ENCODE measurements at places on chromosomes 7 and 10.

DNA sequence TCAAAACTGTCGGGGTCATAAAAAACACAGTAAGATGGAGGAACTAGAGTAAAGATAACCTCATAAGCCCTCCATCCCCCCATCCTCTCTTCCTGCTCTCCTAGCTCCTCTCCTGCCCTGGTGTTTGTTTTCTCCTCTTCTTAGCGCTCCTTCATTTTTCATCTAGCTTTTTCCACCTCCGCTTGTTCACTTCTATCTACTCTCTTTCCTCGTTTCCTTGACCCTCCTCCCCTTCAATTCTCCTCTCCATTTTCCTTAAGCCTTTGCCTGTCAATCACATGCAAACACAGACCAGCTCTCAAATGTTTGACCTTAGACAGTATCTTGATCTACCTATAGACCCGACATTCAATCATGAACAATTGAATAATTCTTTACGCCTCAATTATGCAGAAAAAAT lies 10.0 kb downstream of the NCAPG2 start:
- no peak for DNase-seq

- no peak for DNase-seq
These were observed 102.4 kb downstream of the SVIL start for GRCh38 chr10:29532256-29532878.

- DNase-seq = no peak
These were observed 20.6 kb upstream of the ADAMTS14 start for GRCh38 chr10:70651661-70652060.

GRCh38 chr7:44998153-44998871 lies 1.7 kb upstream of the CCM2 start:
- DNase-seq = no peak

DNA sequence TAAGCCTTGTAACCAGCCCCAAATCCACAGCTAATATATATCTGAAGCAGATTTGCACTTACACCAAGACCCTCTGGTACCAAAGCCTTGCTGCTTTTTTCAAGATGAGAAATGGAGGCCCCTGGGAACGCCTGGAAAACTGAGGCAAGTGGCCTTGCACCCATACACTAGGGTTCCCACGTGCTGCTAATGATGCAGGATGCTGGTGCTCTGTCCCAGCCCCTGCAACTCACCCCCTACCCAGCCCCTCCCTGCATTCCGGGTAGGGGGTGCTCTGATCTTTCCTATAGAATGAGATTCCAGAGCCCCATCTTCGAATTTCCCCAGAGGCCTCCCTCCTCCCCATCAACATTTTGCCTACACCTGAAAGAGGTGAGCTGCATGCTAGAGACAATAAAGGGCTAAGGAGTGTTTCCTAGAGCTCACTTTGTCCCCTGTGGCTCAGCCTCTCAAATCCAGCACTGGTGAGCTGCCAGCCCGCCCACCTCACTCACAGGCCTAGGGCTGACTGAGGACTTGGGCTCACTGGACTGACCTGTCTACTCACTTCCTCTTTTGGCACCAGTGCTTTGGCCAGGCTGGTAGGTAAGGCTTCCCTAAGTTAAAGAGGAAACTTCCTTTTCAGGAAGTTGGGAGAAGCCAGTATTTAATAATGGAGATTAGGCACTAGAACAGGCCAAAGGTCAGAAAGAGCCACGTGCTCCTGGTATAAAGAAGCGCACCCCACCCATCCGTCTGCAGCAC lies 9.8 kb downstream of the RBP4 start:
- no peak for DNase-seq

DNA sequence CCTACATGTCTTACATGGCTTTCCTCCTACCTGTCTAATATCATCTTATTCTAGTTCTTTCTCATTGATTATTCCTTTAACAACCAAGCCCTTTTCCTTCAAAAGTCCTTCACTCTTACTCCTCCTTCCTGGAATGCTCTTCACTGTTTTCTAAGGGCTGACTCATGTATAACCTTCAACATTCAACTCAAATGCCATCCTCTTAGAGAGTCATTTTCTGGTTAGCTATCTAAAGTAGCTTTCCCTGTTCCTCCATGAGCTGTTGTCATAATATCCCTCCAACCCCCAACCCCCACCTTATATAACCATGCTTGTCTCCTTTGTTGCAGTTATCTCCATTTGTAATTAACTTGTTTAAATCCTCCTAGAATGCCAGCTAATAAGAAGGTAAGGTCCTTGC lies 286.8 kb downstream of the ADK start:
- no peak for DNase-seq

GRCh38 chr10:89649051-89649450 lies 4.0 kb upstream of the PANK1 start:
- no peak for DNase-seq

DNA sequence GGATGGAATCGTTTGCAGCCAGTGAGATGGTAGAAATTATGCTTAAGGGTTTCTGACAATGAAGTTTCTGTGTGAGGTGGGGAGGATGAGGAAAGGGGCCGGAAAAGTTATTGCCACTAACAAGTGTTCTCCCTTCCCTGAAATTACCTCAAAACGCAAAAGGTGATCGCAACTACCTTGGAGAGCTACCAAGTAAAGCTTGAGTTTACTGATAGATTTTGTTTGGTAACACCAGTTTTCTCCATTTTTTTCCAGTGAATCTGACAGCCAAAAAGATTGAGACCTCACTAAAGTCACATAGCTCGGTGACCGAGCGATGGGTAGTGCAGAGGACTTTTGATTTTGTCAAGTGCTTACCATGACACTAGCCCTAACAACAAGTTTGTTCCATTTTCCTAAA lies 1.6 kb downstream of the SUV39H2 start:
- no peak for DNase-seq

- no peak for DNase-seq
These were observed 188.0 kb downstream of the PDE1C start for GRCh38 chr7:31882187-31882586.

DNA sequence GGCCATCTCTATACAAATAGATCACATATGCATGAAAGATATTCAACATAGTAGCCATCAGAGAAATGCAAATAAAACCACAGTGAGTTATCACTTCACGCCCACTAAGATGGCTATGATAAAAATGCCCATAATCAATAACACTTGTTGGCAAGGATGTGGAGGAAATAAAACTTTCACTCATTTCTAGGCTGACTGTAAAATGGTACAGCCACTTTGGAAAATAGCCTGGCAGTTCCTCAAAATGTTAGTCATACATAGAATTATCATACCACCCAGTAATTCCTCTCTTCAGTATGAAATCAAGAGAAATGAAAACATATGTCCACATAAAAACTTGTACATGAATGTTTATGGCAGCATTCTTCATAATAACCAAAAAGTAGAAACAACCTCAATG lies 324.9 kb downstream of the LRRTM3 start:
- DNase-seq = no peak

GRCh38 chr7:54859066-54859465 lies 100.1 kb upstream of the SEC61G start:
- no peak for DNase-seq

GRCh38 chr10:96860631-96861277 lies 28.7 kb downstream of the LCOR start:
- DNase-seq = no peak

DNA sequence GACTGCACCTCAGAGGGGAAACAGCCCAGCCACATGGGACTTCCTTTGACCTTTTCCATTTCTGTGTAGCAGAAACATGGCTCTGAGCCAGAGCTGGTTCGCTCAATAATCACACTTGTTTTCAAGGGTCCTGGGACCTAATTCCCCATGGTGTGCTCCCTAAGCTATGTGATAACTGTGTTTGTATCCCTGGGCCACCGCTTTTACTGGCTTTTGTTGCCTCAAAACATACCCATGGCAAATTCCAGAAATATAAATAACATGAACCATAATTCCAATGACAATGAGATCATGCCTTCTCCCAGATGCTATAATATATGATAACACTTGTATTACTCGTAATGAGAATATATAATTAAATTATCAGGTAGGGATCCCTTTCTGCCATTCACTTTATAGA lies 196.4 kb downstream of the GFRA1 start:
- DNase-seq = no peak

- no peak for DNase-seq
These were observed 26.6 kb upstream of the AKR1D1 start for GRCh38 chr7:138049505-138050116.

DNA sequence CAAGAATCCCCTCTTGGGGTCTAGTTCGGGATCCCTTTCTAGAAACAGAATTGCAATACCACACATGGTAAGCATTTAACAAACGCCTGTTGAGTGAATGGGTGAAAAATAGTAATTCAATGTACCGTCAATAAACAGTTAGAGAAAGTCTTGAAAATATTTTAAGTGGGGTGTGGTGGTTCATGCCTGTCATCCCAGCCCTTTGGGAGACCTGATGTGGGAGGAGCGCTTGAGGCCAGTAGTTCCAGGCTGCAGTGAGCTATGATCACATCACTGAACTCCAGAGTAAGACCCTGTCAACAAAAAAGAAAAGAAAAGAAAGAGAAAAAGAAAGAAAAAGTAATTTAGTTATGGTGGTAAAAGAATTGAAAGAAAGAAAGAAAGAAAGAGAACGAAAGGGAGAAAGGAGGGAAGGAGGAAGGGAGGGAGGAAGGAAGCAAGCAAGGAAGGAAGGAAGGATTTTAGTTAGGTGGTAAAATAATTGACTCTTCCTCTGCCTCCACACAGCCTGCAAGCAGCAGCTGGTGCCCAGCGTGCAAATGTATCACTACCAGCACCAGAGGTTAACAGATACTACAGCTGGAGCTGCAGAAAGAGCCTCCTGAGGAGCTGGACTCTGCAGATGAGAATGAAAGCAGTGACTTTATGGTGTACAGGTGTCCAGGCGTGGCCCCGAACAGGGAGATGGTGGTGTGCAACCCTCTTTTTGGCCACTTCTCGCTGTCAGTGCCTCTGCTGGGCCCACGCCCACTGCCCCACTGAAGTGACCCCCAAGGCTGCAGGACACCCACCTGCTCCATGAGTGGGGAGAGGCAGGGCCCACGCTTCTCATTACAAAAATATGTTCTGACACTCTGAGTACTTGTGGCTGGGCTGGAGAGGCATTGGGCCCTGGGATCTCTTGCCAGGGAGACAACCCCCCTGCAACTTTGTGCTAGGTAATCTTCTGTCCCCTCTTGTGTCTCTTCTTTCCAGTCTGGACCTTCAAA lies 135.4 kb downstream of the BAMBI start:
- no peak for DNase-seq

DNA sequence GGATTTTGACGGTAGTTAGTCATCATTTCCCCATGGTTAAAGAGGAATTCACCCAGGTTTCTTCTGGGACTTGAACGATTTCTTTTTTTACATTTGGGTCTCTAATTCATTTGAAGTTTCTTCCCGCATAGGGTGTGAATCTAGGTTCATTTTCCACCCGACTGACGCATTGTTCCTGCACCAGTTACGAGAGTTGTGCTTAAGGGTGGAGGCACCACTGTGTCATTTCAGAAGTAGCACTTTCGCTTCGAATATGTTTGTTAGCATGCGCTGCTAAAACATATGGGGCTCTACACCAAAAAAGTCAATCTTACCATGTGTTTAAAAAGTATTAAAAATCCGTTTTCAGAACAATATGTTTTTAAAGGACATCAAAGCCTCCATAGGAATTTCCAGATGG lies 140.3 kb downstream of the VIPR2 start:
- DNase-seq = no peak

- no peak for DNase-seq
These were observed 175.0 kb downstream of the RNLS start for GRCh38 chr10:88408096-88408495.

- no peak for DNase-seq
These were observed 132.3 kb upstream of the ANK3 start for GRCh38 chr10:60521974-60522405.

- DNase-seq = no peak
These were observed 171.2 kb downstream of the PRKAG2 start for GRCh38 chr7:151705636-151706276.

DNA sequence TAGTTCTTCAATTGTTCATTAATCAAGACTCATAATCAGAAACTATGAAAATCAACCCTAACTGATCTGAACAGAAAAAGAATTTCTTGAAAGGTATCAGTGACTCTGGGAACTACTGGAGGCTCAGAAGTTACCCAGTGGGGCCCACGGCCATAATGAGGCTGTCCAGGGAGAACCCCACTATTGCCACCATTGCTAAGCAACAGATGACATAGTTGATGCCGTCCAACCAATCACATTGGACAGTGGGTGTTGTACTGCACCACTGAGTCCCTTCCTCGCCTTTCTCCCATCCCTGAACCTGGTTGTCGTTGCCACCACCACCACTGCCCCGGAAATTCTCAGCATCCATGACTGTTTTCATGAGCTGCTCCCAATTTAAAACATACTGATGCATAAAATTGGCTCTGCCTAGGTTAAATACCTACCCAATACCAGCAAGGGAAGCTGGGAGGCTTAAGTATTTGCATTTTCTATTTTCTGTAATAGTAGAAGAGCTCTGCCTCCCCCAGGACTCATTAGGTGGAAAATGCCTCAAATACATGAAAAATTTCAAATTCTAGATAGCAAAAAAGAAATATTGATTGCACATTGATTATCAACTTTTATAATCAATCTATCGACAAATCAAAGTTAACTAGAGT lies 26.7 kb upstream of the USP6NL start:
- DNase-seq = no peak

- DNase-seq = no peak
These were observed 124.6 kb downstream of the AUTS2 start for GRCh38 chr7:69722843-69723242.

DNA sequence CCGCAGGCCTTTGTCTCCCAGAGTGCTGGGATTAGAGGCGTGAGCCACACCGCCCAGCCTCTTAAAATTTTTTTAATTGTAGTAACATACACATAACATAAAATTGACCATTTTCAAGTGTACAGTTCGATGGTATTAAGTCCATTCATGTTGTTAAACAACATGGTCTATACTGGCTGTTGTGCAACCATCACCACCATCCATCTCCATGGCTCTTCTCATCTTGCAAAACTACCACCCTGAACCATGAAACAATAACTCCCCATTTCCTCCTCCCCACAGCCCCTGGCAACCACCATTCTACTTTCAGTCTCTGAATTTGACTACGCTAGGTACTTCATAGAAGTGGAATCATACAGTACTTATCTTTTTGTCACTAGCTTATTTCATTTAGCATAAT lies 7.9 kb upstream of the ZFYVE27 start:
- DNase-seq = no peak

GRCh38 chr10:3960496-3960895 lies 175.5 kb upstream of the KLF6 start:
- DNase-seq = no peak

DNA sequence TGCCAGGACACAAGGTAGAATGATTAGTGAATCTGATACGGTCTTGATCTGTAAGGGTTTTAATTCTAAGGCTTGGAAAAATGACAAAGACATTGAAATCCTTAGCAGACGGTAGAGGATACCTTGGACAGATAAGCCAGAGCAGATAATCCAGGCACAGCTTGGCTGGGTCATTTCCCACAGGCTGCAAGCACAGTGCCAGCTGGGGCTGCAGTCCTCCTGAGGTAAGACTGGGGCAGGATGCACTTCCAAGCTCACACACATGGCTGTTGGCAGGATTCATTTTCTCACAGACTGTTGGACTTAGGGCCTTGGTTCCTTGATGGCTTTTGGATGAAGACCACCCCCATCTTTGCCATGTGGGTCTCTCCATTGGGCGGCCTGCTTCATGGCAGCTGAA lies 63.2 kb upstream of the BMPER start:
- DNase-seq = no peak
